ENCODE measurements at places on chromosomes 7 and 10.

- DNase-seq = no peak
Measured at GRCh38 chr10:63286340-63286739, 153.2 kb downstream of the NRBF2 start.

DNA sequence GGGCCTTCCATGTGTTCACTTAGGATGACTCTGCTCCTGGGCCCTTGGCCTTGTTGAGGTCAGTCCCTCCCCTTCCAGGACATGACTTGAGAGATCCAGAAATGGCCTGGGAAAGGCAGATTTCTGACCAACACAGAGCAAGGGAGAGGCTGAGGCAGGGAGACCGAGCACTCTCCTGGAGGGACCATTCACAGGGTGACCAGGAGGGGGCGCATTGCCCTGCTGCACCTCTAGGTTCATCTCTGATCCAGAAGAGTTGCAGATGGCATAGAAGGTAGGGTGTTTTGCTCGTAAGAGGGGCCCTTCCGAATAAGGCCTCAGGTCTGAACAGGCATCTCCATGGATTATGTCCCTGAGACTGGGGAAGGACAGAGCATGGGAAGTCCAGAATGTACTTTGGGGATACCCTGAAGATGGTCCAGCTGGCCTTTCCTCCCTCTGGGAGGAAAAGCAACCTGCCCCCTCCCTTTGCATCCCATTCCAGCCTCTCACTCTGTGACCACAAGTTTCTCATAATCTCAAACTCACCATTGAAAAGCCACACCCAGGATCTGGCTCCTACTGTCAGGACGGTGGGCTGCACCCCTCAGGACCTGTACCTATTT, 6.6 kb downstream of the DMBT1 start:
- DNase-seq = peak; percentile 55

GRCh38 chr10:4488904-4489303, 337.1 kb upstream of the AKR1E2 start:
- DNase-seq = no peak

DNA sequence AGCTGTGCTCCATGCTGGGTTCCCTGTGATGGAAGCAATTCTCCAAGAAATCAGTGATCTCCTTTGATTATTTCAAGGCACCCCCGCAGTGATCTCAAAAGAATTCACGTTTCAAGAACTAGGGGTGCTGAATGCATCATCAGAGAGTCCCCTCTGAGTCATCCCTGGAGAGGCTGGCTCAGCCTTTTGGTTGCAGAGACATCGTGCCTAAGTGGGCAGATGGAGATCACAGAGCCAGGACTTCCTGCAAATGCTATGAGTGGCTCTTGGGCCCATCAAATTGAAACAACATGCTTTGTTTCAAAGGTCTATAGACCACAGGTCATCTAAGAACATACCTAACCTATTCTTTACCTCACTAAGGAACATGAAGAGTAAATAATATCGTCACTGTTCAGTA, 41.5 kb upstream of the PLEKHA1 start:
- peak; percentile 34 for DNase-seq

DNA sequence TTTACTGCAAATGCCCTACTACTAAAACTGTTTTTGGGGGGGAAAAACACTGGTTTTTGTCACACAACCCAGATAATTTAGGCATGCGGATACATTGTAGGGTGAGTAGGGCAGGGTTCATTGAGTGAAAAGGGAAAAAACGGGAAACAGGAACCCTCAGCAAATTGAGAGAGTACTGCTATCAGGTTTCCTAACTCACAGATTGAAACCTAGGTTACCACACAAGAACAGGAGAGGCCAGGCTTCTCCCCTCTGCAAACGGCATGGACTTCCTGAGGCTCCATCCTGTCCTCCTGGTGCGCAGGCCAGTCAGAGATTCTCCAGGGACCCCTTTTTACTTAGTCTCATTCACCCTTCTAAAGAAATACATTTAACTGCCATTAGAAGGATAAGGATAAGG, 30.6 kb downstream of the AVL9 start:
- DNase-seq = no peak

DNA sequence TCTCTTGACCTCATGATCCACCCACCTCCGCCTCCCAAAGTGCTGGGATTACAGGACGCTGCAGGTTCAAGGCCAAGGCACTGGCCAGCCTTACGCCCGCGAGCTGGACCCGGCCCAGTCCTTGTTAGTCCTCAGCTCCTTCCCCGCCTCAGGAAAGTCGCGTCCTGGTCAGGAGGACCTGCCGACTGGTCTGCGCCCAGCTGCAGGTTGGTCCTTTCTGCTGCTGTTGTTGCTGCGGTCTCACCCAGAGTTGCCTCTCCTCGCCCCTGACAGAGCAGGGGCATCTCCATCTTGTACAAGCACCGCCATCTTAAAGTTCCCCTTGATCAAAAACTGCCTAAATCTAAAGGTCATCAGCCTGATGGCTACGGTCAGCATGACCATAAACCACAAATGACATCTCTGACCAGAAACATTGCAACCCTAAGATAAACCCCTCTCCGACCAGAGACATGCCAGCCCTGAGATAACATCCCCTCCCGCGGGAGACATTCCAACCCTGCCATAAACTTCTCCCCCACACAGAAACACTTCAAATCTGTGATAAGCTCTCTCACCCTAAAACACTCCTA, 13.9 kb upstream of the BMS1 start:
- no peak for DNase-seq

DNA sequence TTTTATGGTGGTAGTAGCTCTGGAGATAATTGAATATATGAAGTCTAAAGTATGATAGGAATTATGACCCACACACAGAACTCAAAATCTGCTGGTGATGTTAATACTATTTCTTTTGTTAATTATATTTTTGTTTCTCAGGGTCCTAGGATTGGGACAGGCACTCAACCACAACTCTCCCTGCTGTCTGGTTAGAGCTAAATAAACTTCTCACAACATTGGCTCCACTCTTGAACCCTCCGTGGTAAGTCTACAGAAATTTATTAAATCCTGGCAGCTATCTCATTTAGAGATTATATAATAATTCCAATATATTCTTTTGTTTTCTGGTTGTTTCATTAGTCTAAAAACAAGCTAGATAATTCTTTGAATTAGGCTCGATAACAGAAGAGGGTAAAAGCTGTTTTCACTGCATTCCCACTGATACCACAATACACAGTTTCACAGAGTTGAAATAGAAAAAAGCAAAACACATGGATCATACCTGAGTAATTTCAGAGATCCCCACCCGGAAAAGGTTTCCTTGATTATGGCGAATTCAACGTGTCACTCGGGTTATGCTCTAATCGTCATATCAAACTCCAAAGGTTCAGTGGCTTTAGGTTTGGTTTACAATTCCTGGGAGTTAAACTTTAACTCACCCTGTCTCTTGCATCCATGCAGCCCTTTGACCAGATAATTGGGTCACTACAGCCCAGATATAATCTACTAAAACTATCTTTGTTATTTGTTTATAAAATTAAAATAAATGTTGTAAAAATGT, at the start of gene A1CF:
Gene A1CF, minus strand, starts transcription at position 531 of the 763 bp plus-strand sequence. CDS start 25,687 bp downstream, outside the sequence.
- no peak for DNase-seq

GRCh38 chr10:110774069-110775019, 97.4 kb upstream of the PDCD4 start:
- peak; percentile 68 for DNase-seq

GRCh38 chr7:3370068-3370830, 69.2 kb downstream of the SDK1 start:
- no peak for DNase-seq

- DNase-seq = peak; percentile 79
Measured at GRCh38 chr10:46282842-46283574, 3.8 kb upstream of the ANTXRL start.

DNA sequence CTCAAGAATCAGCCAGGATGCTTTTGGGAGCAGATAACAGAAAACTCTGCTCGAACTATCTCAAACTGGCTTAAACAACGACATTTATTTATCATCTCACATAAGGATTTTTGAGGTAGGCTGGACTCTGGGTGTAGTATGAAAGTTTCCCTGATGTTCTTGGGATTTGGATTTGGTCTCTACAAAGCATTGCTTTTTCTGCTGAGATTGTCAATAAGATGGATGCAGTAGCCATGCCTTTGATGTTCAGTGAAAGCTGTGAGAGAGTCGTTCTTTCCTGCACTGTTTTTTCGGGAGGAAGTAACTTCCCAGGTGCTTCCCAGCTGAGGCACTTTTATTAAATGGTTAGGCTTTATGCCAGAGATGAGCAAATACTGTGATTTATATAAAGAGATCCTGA, 181.1 kb downstream of the PRKG1 start:
- no peak for DNase-seq

DNA sequence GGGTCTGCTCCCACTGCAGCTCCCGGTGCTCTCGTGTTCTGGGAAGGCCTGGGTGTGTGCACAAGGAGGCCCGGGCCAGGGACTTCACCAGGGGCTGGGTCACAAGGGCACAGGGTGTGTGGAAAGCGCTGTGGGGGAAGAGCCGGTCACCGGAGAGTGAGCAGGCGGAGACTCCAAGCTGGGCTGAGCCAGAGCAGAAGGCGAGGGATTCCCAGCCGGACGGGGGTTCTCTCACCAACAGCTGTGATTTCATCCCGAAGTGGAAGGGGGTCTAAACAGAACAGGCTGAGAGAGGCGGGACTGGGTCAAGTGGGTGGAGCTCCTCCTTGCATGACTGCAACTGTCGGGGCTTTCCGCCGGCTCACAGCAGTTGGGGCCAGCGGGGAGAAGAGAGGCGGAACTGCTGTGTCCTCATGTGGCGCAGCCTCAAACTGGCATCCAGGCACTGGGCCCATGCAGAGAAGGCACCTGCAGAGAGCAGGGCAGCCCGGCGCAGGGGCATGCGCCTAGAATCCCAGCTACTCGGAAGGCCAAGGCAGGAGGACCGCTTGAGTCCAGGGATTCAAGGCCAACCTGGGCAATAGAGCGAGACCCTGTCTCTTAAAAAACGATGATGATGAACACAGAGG, 7.6 kb upstream of the ORAI2 start:
- peak; percentile 87 for DNase-seq

DNA sequence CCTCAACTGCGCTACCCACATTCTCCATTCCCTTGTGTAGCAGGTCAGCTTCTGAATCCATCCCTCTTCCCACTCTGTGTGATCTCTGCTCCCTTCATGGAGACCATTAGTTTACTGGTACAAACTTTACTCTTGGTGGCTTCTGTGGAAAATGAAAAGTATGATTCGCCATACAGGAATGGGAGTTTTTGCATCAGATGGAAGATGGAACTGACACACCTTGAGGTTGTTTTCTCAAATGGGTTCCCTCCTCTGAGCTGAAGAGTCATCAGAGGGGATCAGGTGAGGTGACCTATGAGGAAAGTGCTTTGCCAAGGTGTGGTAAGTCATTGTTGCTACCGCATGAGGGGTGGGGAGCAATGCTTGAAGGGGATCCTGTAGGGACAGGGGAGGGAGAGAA, 266.8 kb downstream of the INHBA start:
- DNase-seq = no peak

GRCh38 chr7:40009301-40009700, 59.2 kb downstream of the CDK13 start:
- no peak for DNase-seq

DNA sequence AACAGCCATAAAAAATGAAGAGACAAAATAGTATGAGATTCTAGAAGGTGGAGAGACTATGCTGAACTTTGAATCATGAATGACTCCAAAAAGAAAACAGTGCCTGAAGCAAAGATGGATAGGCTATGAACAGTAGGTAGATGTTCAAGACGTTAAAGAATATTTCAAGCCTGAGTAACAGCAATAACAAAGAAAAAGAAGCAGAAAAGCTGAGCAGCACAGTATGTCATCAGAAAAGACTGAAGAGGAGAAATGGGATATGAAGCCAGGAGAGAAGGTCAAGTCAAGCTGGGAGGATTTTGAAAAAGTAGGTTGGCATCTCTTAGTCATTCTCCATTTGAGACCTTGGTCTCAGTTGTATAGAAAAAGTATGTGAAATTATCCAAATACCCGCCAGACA, 484.4 kb downstream of the SORCS1 start:
- DNase-seq = no peak

- no peak for DNase-seq
Measured at GRCh38 chr7:1564603-1565022, 5.2 kb downstream of the PSMG3 start.

- no peak for DNase-seq
Measured at GRCh38 chr7:100623951-100624824, 11.8 kb downstream of the MOSPD3 start.

- DNase-seq = no peak
Measured at GRCh38 chr10:55750458-55750857, 610.6 kb downstream of the ZWINT start.

DNA sequence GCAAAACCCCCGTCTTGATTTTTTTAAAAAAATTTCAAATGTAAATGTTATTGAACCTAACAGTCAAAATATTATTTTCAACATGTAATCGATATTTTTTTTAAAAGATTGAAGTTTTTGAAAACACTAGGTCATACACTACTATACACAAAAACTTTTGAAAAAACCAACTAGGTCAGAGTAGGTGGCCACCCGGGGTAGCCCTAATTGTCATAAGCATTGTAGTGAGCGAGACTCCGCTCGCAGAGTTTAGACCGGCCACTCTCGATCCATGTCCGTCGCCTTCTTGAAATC, 417 bp downstream of the RFC2 start:
- DNase-seq = no peak

- no peak for DNase-seq
Measured at GRCh38 chr7:9498303-9498702, 1064.9 kb downstream of the NXPH1 start.

DNA sequence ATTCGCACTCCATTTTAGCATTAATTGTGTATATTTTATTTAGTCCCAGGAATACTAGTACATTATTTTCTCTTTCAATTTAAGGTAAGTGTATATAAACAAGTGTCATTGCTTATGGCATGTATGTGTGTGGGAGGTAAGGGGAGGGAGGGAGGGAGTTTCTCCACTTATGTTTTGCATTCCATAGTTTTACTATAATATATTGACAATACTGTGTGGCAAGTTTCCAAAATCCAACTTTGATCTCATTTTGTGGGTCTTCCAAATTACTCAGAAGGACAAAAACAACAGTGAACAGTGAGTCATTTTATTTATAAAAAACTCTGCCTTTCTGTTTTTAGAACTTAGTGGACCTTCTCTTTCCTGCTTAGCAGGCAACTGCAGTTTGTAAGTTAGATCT, 102.3 kb upstream of the SEMA3E start:
- DNase-seq = no peak

DNA sequence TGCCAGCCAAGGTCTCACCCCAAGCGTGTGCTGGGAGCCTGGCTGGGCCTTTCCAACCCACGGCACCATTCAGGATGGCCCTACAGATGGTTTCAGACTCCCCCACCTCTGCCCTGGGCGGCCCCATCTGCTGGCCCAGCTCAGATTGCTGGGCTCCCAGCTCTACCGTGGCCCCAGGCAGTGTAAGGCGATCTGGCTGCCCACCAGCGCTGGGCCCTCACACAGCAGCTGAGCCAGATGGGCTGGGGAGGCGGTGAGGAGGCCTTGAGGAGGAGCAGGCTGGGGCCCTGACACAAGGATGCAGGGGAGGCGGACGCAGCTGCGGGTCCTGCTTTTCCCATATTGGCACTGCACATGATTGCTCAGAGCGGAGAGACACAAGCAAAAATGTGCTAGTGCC, 162.8 kb downstream of the NRF1 start:
- DNase-seq = no peak

DNA sequence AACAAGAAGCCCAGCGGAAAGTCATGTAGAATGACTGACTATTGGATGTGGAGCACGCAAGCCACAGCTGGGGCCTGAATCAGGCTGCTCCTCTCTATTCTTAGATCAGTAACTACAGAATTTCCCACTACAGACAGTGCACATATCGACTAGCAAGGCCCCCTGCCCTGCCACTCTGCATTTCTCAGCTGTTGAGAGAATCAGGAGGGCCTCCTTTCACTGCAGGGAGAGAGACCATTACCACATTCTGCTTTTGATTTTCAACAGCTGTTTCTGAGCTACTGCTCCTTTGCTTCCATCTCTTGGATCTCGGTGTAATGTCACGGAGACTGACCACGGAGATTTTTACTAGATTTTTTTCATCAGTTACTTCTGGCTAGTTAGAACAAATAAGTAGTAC, 73.8 kb downstream of the PON1 start:
- no peak for DNase-seq
